ENCODE measurements at places on chromosomes 7 and 10.

DNA sequence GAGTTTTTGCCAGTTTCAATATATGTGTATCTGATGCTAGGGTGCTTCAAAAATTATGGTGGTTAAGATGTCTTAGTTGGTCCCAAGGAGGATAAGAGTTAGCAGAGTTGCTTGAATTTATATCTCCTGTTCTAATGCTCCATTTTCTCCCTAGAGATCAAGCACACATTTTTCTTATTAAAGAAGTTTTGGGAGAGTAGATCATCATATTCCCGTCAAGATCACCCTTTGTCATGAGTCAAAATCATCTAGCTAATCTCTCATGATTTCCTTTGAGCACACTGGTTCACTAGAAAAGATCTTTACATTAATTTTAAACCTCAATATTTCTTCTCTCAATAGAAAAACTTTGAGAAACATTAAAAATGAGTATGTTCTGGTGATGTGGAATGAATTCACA, 429.9 kb upstream of the SEMA3A start:
- no peak for DNase-seq

- DNase-seq, result no peak
These were observed 398.3 kb upstream of the CHRM2 start for GRCh38 chr7:136470179-136470578.

DNA sequence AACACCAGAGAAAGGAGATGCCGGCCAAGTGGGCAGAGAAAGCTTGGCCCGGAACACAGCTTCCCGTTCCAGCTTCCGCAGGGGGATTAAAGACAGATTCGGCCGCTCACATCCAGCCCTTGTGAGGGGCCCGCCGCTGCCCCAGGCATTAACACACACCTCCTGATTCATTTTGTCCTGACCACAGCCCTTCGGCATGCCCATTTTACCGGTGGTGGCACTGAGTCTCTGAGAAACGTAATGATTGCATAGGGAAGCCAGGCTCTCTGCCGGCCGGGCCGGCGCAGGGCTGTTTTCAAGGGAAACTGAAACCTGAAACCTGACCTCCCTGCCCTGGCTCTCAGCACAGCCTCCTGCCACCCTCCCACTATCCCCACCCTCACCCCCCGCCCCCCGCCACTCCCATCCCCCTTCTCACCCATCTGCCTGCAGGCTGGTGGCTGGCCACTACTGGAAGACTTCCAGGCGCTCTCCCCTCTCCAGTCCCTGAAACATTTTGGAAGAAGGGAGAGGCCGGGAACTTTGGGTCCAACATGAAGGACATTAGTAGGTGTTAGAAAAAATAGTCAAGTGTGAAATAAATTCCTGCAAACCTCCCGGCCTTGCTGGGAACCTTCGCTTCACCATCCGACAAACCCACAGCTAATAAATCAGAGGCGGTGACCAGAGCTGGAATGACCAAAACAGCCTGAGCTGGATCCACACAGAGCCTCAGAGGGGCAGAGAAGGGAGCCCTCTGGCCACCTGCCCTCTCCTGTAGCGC, 83.5 kb upstream of the CUX1 start:
- no peak for DNase-seq

- no peak for DNase-seq
These were observed 25.1 kb downstream of the PRKAG2 start for GRCh38 chr7:151851782-151852181.

- DNase-seq, result no peak
These were observed 5.0 kb upstream of the HOXA13 start for GRCh38 chr7:27204851-27205322.

GRCh38 chr10:133169173-133169947, 9.3 kb downstream of the KNDC1 start:
- no peak for DNase-seq

- DNase-seq, result no peak
These were observed 49.2 kb upstream of the MGMT start for GRCh38 chr10:129417870-129418269.

DNA sequence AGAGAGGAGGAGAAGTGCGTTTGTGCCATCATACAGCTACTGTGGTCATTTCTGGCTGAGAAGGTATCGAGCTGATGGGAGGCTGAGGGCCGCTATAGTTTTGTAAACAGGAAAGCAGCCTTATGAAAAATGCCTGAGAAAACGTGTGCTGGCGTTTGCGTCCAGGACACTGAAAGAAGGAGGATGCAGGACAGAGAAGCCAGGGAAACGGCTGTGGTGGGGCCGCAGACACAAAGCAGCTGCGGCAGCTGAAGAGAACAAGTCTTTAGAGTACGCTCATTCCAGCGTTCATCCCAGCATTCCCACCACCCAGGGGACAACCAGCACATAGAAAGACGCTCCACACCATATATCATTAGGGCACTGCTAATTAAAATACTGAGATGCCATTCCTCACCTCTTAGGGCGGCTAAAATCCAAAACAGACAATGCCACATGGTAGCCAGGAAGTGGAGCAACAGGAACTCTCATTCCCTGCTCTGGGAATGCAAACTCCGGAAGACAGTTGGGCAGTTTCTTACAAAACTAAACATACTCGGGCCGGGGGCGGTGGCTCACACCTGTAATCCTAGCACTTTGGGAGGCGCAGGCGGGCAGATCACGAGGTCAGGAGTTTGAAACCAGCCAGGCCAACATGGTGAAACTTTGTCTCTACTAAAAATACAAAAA, 18.4 kb downstream of the GNA12 start:
- DNase-seq, result no peak

- no peak for DNase-seq
These were observed 172.6 kb downstream of the SEMA3A start for GRCh38 chr7:84022009-84022408.

GRCh38 chr7:157703131-157703530, 366.3 kb downstream of the DNAJB6 start:
- DNase-seq, result no peak

- DNase-seq, result no peak
These were observed 4.9 kb upstream of the IRF5 start for GRCh38 chr7:128932862-128933179.

- DNase-seq, result no peak
These were observed 97.5 kb downstream of the POU6F2 start for GRCh38 chr7:39075210-39075609.

DNA sequence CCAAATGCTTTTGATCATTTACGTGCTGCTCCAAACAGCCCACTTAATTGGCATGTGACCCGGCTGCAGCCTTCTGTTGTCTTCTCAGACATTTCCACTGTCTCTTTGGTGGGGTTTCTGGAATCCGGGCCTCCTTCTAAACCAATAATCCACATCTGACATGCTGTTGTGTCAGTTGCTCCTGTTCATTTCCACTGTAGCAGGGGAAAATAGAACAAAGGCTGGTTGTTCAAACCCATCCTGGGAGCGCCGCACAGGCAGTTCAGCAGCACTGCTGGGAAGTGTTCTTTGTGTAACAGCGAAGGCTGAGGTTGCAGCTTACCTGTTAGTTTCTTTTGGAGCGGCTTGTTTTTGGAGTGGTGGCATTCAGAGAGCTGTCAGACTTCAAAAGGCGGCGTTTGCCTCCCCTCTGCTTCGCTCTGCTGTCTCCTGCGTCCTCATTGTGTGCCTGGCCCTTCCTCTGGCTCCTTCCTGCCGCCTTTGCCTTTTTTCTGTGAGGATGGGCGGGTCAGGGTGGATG, 149.4 kb downstream of the SNX10 start:
- DNase-seq, result no peak

DNA sequence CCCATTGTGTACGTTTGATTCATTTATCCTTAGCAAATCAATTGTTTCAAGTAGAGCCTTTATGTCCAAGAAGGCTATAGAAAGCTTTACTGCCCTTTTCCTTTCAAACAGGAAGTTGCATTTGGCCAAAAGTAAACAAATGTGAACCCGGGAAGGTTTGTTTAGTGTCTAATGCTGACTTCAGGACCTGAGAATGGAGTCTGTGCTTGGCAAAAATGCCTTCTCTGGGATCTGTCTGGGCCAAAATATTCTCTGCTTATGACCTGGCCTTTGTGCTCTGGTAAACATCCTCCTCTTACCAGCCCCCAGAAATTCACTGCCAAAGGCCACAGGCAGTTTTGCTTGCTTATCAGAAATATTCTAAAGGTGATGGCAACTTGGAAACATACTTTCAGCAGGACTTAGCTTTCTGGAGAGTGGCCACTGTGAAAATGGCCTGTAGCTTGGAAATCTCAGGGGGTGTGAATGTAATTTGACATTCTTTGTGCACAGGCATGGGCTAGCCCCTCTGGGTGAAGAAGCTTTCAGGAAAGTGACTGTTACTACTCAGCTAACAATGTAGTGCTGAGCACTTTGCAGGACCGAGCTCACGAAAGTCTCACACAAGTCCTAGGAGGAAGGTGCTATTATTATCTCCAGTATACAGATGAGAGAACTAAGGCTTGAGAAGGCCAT, 199.5 kb downstream of the PTEN start:
- no peak for DNase-seq

GRCh38 chr10:97633921-97634320, 621 bp upstream of the MORN4 start:
- no peak for DNase-seq

DNA sequence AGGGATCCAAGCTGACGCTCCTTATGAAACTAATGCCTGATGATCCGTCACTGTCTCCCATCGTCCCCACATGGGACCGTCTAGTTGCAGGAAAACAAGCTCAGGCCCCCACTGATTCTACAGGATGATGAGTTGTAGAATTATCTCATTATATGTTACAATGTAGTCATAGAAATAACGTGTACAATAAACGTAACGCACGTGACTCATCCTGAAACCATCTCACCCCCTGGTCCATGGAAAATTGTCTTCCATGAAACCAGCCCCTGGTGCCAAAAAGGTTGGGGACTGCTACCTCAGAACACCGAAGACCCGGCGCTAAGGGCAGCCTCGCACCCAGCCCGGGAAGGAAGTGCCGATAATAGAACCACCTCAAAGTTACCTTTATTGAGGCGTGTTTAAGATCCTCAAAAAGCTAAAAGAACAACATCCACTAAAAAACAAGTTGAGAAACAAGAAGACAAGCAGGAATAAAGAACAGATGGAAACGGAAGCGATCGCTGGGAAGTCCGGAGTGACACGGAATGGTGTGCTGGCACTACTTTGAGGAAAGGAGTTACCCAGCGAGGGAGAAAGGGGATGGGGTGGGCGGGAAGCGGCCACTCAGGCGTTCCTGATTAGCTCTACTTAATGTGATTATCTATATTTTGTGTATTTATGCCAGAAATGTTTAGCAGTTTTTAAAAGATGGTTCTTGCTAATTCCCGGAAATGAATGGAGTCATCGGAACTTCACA, 50.1 kb upstream of the PRKAR1B start:
- DNase-seq, result no peak

DNA sequence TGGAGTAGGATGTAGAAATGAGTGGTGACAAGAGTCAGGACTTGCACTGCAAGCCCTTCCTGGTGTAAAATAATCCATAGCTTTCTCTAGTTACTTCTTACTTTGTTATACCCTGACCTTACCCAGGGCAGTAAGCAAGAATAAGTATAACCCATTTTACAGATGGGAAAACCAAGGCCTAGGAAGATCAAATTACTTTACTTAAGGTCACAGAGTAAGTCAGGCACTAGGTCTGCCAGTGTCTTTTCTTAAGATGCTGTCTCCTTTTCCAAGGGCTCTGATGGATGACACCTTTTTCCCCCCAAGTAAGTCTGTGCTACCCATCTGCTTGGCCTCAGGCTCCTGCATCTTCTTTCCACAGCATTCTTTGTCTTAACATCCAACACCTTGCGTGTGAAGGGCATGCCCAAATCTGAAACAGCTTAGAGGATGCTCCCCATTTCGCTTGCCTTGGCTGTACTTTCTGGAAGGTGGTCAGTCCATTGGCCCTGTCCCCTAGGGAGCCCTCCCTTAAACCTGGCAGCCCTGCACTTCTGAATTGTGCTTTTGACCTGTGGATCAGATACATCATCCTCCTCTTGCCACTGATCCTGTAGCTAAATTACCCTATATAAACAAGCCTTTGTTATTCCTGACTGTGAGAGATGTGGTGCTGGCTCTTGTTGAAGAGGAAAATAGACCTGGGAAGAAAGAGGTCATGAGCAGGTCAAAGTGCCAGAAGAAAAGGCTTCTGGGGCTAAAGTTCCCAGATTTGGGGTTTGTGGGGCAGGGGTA, 168.6 kb downstream of the LRMDA start:
- DNase-seq, result no peak

DNA sequence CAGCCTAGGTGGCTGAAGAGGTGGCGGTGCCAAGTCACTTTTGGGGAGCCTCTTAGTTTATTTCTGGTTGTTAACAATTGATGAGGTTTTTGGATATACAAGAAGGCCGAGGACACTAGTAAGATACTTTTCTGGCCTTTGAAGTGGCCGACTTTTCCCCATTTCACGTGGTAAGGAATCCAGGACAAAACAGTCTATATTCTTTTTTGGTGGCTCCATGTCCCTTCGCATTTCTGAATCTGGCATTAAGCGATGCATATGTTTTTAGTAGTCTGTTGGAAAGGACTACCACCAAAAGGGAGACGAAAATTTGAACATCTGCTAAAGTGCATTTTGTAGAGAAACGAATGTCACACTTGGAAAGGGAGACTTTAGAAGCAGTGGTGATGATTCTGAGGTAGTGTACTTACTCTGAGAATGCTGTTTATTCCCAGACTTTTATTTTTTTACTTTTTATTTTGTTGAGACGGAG, 1.5 kb downstream of the MLLT10 start:
- no peak for DNase-seq

- DNase-seq, result no peak
These were observed 116.2 kb downstream of the WDR37 start for GRCh38 chr10:1172256-1172984.
